Memory B cell (primary cell): ENCODE measurements at places on chromosomes 4 and X.

DNA sequence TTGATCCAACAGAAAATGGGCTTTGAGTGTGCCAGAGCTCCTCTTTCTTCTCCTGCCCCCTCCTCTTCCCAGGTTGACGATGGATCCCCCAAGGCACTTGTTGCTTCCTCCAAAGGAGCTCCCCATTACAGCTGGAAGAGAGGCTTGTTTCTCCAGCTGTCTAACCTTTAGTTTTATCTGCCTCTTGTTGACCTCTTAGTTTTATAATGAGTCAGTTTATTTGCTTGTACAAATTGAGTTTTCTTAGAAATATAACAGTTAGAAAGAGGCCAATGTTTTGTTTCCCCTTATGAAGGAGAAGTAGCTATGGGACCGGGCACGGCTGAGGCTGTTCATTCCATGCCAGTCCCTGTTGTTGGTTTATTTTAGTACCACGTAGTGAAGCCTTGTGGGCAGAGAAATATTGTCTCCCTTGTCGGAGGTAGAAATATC is 158.2 kb downstream of the SPRY1 start:
- no peak for DNase-seq

GRCh38 chrX:95029571-95029970 is 1355.6 kb downstream of the FAM133A start:
- DNase-seq, result no peak

DNA sequence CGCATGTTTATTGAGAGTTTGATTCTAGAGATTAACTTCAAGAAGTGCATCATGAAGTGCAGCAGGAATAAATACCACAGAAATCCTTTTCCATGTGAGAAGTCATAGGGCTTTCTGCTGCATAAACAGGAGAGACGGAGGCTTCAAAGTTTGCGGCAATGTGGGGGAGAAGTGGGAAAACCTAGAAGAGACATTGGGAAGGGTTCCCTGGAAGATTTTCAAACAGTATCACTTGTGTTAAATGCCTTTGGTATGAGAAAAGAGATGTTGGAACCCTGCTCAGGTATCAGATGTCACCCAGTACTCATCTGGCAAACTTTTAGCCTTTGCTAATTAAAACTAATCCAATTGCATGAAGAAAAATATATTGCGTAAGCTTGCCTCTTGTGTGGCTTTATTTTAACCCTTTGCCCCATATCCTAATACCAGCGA is 15.4 kb downstream of the NHS start:
- no peak for DNase-seq

DNA sequence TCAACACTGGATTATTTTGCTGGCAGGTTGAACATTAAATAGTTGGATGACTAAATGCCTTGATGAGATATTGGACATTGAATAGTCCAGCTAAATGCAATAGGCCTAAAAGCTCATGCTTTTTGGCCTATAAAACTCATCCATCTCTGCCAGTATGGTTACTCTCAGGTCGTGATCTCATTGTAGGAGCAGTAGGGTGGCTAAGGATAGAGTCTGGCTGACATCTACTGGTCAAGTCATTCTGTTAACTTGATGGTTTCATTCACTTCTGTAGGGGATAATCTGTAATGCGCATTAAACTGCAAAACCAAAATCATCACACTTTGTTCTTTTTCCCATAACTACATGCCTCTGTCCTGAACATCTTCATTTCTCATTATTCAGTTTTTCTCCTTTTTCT is 227.0 kb downstream of the DKK2 start:
- no peak for DNase-seq

DNA sequence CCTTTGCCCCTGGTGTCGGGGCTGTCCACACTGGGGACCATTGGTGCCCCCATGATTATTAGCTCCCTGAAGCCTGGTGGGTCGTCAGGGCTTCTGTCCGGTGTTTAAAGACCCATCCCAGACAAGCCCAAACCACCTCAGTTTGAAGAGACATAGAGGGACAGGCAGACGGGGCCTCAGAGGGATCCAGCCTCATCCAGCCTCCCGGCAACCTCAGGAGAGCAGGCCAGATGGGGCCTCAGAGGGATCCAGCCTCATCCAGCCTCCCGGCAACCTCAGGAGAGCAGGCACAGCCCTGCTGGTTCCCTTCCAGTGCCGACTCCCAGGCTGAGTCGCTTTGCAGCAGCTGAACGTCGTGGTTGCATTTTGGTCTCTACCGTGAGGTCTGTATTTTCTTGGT is 32.1 kb downstream of the PIGG start:
- DNase-seq, result no peak
